ENCODE measurements at places on chromosomes 2 and 18.

DNA sequence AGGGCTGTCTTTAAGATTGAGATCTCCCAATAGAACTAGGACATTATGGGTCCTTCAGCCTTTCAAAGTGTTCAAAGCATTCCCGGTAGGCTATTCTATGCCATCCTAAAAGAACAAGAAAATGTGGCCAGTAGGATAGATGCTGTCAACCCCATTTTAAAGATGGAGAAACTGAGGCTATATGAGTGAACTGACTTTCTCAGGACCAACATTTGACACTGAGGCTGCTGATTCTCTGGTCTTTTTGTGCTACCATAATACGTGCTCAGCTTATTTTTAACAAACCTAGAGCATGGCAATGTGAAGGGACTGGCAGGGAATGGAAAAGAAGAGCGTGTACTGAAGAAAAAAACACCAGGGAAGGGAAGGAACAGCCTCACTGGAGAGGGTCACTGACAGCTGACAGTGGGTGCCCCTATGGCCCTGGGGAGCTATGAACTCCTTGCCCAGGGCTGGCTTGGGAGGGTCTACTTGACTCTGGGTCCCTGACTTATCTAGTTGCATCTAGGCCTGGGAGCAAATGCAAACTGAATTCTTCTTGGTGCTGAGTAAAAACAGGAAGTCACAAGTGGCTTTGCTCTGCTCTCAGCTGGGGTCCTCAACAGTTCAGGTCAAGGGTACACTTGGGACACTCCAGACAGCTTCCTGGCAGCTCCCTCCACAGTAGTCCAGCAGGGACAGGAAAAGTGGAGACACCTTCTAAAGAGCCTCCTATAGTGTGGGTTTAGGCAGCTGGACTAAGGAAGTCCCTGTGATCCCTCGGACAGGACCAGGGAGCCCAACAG is 2.3 kb downstream of the CYRIA start:
- no peak for DNase-seq

DNA sequence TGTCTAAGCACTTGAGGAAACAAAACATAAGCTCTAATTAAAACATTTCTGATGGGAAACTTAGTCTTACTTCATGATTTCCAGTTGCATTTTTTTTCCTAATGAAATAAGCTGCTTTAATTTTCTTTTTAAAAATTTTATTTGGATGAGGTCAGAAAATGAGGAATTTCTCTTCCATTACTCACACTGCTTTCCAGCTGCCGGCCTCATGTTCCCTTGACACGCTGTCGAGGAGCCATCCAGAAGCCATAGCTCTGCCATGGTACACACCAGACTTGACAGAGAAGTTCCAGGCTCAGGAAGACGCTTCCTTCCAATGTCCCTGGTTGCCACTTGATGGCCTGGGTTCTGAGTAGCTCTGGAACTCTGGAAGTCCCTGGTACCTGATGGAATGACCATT is 12.1 kb upstream of the MAPRE2 start:
- no peak for DNase-seq

DNA sequence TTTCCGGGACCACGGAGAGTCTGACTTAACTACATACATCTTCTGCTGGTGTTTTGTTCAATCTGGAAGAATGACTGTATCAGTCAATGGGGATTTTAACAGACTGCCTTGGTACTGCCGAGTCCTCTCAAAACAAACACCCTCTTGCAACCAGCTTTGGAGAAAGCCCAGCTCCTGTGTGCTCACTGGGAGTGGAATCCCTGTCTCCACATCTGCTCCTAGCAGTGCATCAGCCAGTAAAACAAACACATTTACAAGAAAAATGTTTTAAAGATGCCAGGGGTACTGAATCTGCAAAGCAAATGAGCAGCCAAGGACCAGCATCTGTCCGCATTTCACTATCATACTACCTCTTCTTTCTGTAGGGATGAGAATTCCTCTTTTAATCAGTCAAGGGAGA is 23.1 kb downstream of the ICOS start:
- no peak for DNase-seq

GRCh38 chr2:188367164-188367563 is 75.5 kb downstream of the GULP1 start:
- DNase-seq, result no peak

- no peak for DNase-seq
These were observed 13.4 kb downstream of the NOP58 start for GRCh38 chr2:202278944-202279343.

DNA sequence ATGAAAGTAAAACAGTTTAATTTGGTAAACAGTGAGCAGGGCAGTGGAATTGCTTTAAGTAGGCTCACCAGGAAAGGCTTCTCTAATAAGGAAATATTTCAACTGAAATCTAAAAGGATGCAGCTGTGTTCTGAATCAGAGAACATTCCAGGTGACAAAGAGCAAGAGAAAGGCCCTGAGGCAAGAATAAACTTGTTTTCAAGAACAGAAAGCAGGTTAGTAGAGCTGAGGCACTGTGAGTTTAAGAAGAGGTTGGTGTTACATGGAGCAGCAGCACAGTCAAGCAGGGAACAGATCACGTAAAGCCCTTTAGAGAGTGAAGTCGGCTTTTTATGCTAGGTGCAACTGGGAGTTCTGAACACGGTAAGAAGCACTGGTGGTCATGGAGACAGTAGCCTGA is 57.0 kb upstream of the SCN1A start:
- no peak for DNase-seq

GRCh38 chr2:85988175-85988913 is 99.6 kb upstream of the ST3GAL5 start:
- no peak for DNase-seq

DNA sequence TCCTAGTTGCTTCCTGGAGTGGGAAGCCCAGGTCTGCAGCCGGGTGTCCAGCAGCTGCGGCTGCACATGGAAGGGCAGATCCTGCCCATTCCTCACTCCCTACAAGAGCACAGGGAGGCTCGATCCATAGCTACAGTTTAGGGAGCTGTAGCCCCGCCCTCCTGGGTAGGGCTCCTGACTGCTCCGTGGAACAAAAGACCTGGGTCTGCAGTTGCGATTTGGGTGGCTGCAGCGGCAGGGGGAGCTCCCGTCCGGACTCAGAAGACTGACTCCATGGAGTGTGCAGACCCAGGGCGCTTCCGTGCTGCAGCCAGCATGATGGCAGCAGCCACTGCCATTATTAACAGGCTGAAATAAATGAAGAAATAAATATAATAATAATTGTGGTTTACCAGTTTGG is 157.3 kb downstream of the CTNNA2 start:
- no peak for DNase-seq

DNA sequence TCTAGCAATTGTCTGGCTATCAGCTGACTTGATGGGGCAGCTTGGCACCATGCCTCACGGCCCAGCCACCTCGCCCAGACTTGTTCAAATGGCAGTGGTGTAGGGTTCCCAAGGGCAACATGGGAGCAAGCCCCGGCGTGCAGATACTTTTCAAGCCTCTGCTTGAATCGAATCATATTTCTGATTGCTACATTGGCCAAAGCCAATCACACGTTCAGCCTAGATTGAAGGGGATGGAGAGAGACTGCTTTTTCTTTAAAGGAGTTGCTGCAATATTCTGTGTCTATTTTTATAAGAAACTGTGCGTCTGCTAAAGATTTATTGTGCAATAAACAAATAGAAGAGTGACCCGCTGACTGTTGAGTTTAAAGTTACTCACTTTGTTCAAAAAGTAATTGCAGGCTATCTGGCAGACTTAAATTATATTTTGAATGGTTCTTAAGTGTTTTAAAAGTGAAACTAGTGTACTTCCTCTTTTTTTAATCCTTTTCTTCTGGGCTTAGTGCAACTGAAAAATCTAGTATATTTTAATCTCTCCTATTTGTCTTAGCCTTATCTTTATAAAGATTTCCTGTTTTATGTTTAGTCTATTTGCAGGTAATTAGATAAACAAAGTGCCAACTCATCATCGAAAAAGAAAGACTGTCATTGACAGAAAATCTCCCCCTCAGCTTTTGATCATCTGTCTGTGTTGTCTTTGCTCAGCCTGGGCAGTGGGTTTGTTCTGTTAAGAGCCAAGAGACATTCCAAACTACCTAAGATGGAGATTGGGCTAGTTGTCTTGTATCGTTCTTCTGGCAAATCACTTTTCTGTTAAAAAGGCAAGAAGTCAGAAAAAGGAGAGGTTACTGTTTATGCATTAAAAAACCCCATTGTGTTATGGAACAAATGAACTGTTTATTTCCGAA is 156.1 kb downstream of the TPGS2 start:
- DNase-seq, result no peak

GRCh38 chr2:3642521-3643215 is 15.3 kb upstream of the ALLC start:
- DNase-seq, result no peak

- DNase-seq, result no peak
These were observed 454.5 kb downstream of the XIRP2 start for GRCh38 chr2:167342769-167343168.

- DNase-seq, result no peak
These were observed 209.8 kb downstream of the CELF4 start for GRCh38 chr18:37355772-37356171.

- DNase-seq, result no peak
These were observed 206.2 kb upstream of the PXDN start for GRCh38 chr2:1950474-1950873.

- no peak for DNase-seq
These were observed 83.3 kb upstream of the SALL3 start for GRCh38 chr18:78896111-78896905.

- DNase-seq, result no peak
These were observed 11.8 kb downstream of the FBLN7 start for GRCh38 chr2:112149866-112150435.

- no peak for DNase-seq
These were observed 53.1 kb downstream of the CHRNA1 start for GRCh38 chr2:174711206-174711605.

- DNase-seq, result no peak
These were observed 181.6 kb downstream of the XIRP2 start for GRCh38 chr2:167069855-167070254.

DNA sequence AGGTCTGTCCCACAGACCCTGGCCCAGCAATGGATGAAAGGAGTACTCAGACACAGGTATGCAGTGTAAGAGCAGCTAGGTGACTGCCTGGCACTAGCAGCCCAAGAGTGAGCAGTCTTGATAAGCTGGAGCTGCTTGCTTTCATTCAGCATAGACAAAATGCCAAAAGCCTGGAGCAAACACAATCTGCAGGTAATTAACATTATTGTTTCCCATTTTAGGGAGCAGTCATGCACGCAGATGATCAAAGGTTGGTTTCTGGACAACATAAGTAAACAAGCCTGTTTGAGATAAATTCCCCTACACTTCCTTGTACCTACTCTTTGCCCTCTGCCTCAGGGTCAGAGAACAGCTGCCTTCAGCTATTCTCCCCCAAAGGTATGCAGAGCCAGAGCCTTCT is 73.7 kb upstream of the MSTN start:
- no peak for DNase-seq

DNA sequence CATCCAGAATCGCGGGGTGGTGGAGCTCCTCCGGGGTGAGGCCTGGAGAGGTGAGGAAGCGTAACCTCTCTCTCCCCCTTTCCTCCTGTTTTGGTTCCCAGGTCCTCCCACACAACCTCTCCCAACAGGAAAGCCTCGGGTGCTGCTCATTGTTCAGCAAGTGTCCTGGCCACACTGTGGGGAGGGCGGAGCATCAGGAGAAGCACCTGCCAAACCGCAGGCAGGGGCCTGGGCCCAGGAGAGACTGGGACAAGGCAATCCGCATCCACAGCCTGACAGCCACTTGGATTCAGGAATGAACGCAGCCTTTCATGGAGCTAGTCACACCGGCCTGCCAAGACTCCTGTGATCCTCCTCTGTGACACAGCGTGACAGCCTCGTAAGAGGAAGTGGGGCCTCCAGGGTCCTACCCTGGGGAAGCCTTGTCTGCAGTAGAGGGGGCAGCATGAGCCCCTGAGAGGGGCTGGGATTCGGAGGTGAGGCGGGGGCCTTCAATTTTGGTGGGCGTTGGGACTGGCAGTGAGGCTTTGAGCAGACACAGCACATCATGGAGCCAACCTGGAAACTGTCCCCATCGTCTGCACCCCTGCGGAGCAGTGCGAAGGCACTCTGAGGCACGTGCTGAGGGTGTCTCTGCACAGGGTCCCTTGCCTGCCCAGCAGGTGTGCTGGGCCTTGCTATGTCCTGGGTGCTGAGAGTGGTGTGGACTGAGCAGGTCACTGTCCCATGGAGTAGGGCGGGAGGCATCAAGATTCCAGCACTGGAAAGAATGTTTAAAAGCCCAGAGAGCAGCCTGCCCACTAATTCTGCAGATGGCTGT is 62.2 kb downstream of the EDAR start:
- no peak for DNase-seq

DNA sequence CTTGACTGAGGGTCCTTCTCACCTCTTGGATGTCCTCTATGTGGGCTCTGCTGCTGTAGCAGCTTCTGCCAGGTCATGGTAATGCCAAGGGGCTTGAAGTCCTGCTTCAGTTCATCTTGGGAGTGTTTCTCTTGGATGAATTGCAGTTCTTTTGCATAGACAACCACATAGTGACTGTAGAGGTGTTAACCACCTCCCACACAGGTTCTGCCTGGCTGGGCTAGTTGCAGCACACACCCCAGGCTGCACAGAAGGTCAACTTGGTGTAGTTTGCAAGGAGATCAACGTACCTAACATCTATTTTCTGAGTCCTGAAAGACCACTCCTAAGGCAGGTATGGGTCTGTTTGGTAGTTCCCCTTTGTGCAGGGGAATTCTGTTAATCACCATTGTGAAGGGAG is 108.1 kb downstream of the ADCYAP1 start:
- no peak for DNase-seq

DNA sequence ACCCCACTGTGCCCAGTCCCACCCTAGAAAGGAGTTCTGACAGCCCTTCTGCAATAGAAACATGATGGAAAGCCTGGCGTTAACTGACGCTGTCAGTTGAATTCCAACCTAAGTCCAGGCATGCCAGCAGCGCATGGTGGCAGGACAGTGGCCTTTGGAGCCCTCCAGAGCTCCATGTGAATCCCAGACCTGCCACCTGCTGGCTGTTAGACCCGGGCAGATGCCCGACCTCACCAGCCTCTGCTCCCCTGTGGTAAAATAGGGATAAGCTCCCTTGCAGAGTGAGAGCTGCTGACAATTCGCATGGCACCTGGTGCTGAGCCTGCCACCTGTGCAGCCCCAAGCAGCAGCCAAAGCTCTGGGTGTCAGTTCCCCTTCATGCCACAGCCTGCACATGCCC is 138.6 kb downstream of the LOXHD1 start:
- no peak for DNase-seq
